Activated CD4-positive, CD25-positive, alpha-beta regulatory T cell (primary cell): ENCODE measurements at places on chromosomes 4 and X.

DNA sequence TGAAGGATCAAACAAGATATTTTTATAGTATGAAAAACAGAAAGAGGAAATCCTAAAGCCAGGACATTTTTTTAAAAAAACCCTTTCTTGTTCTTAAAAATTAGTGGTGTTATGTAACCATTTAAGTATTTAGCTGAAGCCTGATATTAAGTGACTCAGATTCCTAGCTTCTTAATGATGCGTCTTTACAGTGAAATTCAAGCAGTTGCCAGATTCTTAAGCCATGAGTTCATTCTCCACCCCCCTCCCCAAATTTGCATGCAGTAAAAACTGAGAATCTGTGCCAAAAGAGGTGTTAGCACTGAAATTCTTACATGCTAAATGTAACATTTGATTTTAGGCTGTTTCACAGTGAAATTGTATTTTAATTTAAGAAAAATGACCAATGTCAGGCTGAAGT is 180.8 kb downstream of the RAPGEF2 start:
- no peak for DNase-seq

- DNase-seq: no peak
Observed at GRCh38 chr4:2079926-2080325, 20.8 kb downstream of the NAT8L start.

- DNase-seq: no peak
Observed at GRCh38 chrX:19560611-19561010, 45.3 kb upstream of the MAP3K15 start.

- DNase-seq: no peak
Observed at GRCh38 chr4:85565761-85566480, 91.0 kb downstream of the ARHGAP24 start.

- no peak for DNase-seq
Observed at GRCh38 chr4:78293348-78293747, 236.2 kb downstream of the FRAS1 start.

GRCh38 chrX:23937100-23937499 is 29.3 kb downstream of the CXorf58 start:
- no peak for DNase-seq

GRCh38 chr4:76867880-76868655 is 29.9 kb downstream of the SOWAHB start:
- no peak for DNase-seq

GRCh38 chr4:54255881-54256280 is 26.8 kb downstream of the PDGFRA start:
- no peak for DNase-seq

DNA sequence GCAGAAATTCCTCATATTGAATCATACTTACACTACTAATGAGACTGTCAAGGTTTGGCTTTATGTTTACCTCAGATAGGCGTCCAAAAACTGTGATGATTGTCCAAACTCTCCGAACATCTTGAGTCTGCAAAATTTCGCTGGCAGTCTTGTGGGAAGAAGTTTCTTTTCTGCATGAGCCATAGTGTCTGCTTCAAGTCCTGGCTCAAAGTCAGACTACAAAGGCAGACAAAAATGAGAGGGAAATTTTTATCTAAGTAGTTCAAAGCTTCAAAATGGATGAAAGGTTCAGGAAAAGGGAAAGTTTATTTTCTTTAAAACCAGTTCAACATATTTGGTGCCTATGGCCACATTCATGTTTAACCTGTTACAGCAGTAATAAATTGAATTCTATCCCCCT is 40.7 kb downstream of the PALLD start:
- no peak for DNase-seq

- no peak for DNase-seq
Observed at GRCh38 chrX:21798677-21799219, 40.7 kb upstream of the MBTPS2 start.
